GF-D8 (cell line): ENCODE measurements at places on chromosomes 11 and 22.

GRCh38 chr11:85423316-85423715 lies 203.8 kb downstream of the DLG2 start:
- DNase-seq: no peak

DNA sequence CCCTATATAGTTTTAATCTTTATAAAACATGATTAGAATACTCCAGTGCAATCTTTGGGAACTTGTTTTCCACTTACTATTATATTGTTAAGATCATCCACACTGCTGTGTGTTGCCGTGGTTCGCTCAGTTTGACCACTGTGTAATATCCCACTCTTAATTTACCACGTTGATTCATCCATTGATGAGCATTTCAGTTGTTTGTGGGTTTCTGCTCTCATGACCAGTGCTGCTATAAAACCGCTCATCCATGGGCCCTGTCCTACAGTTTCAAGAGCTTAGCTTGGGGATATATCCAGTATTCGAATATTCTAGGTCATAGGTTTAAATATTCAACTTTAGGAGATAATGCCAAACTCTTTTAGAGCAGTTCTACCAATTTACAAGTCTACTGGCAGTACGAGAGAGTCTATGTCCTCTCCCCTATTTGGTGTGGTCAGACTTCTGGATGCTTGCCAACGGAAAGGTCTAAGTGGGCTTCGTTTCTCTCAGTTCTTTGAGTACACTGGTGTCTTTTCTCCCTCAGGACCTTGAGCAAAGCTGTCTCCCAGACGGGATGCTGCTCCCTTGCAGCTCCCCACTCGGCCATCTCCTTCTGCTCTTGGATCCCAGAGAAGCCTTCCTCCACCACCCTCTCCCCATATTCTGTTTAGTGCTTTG lies 94.9 kb upstream of the ALX4 start:
- no peak for DNase-seq

DNA sequence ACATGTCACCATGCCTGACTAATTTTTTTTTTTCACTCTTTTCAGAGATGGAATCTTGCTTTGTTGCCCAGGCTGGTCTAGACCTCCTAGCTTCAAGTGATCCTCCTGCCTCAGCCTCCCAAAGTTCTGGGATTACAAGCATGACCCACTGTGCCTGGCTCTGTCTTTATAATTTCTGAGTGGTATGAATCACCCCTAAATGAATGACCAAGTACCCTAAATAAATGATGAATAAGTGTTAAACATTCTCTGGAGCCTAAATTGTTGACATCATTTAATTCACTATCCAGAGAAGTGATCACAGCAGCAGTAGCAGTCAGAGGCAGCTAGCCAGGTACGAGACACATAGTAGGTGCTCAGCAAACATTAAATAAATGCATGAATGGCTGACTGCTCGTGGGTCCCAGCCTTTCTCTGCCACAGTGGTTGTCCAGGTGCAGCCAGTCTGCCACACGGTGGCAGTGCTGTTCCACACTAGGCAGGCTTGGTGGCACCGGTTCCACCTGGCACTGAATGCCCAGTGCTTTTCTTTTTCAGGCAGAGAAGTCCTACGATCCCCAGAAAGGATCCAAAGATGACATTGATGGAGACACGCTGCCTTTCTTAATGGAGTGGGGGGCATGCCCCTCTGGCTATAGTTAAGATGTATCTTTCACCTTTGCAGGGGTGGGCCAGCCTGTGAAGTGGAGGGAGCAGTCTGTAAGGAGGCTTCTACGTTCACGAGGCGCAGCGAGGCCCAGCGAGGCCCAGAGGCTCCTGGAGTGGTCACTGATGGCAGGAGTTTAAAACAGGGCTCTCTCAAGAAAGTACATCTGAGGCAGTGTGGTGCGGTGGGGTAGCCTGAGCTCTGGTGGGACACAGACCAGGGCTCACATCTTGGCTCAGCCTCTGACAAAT lies 8.7 kb upstream of the TTC12 start:
- no peak for DNase-seq

GRCh38 chr11:70567680-70568034 lies 169.3 kb downstream of the CTTN start:
- DNase-seq: no peak

- DNase-seq: no peak
Measured at GRCh38 chr11:4544891-4545290, at the start of gene OR52M1. Gene OR52M1, plus strand, starts transcription at chr11:4545191. Its CDS starts 0 bp downstream, at chr11:4545191.
